Upper lobe of left lung (tissue), 6 donors: ENCODE measurements at places on chromosomes 1 and 21. TPM values are rescaled to one million over a fixed set of nuclear protein-coding genes. Genes with fewer than 3 reads are reported as not detected.

The COL8A2 gene
- 17.5 TPM for total RNA-seq

GRCh38 chr21:20999659-21000058, 1.4 kb downstream of the NCAM2 start:
- no peak for DNase-seq

GRCh38 chr1:198304431-198304830, 147.6 kb downstream of the NEK7 start:
- DNase-seq, result no peak

GRCh38 chr1:58062635-58063034, 483.9 kb downstream of the OMA1 start:
- no peak for DNase-seq
